NCI-H2081 (cell line): ENCODE measurements at places on chromosomes 16 and 17.

- DNase-seq: no peak
Observed at GRCh38 chr16:3022208-3022683, 1.5 kb downstream of the HCFC1R1 start.

DNA sequence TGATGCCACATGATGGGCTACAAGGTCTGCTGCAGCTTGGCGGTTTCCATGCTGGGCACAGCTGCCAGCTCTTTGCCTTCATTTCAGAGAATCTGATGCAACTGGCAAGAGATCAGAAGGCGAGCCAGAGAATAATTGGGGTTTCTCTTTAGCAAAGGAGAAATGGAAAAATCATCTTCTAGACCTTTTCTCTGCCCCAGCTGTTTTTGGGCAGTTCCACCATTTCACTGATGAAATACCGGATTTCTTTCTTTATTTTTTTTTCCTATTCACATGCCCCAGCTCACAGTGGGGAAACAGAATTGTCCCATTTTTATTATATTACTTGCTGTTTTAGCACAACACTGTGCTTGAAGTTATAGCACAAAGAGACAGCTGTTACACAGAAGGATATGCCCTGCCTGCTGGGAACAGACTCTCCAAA is 439.3 kb upstream of the GOT2 start:
- no peak for DNase-seq

DNA sequence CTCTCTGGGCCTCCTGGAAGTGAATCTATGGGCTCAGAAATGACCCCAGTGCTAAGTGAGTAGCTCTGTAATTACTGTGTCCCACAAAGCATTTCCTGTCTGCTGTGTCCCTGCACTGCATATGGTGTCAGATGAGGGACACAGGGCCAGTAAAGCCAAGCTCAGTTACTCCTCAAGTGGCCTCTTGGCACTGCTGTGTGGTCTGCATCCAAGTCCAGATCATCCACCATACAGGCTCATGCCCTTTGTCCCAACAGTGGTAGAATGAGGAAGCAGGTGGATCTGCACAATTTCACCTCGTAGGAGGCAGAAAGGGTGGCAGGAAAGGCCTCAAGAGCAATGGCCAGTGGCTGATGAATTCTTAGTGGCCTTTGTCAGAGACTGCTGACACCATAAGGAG is 146.8 kb downstream of the SOX9 start:
- DNase-seq: peak; percentile 39

GRCh38 chr17:17783116-17783824 is 53.5 kb downstream of the SREBF1 start:
- peak; percentile 84 for DNase-seq

- DNase-seq: no peak
Observed at GRCh38 chr16:49696414-49697101, 159.4 kb downstream of the ZNF423 start.

- DNase-seq: peak; percentile 45
Observed at GRCh38 chr17:73588891-73589290, 55.4 kb downstream of the SDK2 start.

- DNase-seq: peak; percentile 63
Observed at GRCh38 chr16:3089717-3090592, 9.1 kb downstream of the ZSCAN10 start.

- DNase-seq: no peak
Observed at GRCh38 chr16:16909126-16909525, 530.2 kb downstream of the NPIPA7 start.

DNA sequence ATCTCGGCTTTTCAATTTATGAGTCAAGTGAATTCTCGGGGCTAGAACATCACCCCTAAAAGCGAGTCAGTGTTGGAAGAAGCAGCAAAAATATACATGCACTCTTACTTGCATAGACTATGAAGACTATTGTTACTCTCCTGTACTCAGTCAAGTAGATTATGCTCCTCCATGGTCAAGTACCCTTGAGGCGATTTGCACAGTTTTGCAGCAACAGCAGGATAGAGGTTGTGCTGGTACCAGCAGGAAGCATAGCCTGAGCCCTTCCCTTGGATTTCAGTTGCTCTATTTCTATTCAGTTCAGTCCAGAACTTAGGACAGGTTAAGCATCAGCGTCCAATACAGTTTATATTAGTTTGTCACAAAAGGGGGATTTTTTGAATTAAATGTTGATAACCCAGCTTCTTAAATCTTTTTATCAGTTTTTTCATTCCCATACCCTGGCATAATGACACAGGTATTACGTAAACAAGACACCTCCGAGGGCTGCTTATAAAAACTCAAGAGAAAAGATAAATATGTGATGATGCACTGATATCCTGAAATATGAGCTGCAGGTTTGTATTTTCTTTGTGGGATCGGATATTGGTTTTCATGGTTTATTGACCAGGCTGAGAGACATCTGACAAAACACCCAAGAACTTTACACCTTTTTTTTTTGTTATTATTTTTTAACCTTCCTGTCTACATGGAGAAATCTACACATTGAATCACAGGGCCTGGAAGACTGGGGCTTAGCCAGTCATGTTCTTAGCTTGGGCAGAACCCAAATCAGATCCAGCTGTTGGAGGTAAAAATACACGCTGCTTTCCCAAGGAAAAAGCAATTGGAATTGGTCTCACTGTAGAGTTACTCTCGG is 144.1 kb downstream of the PITPNC1 start:
- DNase-seq: no peak

- no peak for DNase-seq
Observed at GRCh38 chr17:77727037-77727615, 231.4 kb upstream of the TNRC6C start.

DNA sequence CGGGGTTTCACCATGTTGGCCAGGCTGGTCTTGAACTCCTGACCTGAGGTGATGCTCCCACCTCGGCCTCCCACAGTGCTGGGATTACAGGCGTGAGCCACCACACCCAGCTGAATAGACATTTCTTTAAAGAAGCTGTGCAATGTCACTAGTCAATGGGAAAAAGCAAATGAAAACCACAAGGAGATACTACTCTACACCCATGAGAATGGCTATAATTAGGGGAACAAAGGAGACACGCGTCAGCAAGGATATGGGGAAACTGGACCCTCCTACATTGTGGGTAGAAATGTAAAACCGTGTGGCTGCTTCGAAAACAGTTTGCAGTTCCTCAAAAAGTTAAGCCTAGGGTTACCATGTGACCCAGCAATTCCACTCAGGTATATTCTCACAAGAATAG is 103.4 kb downstream of the VPS53 start:
- DNase-seq: no peak

GRCh38 chr17:76715496-76715830 is 4.7 kb upstream of the MXRA7 start:
- DNase-seq: no peak

GRCh38 chr16:57475711-57476339 is 10.5 kb downstream of the DOK4 start:
- DNase-seq: no peak

DNA sequence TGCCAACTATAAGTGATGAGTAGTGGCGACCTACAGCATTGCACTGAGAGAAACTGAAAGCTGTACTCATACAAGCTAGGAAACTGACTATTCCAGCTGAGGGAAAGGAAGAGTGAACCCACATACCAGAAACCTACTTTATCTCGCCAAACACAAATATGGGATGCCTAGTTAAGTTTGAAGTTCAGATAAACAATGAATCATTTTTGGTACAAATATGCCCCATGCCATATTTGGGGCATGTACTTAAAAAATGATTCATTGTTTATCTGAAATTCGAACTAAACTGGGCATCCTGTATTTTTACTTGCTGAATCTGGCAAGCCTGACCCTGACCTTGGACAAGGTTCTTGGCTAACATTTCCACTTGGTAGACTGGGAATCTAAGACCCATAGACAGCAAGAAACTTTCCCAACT is 527.8 kb upstream of the PSMD7 start:
- no peak for DNase-seq

GRCh38 chr17:45441526-45442310 is 9.0 kb upstream of the ARHGAP27 start:
- no peak for DNase-seq

- no peak for DNase-seq
Observed at GRCh38 chr17:74369221-74369620, 1.9 kb downstream of the GPR142 start.

- no peak for DNase-seq
Observed at GRCh38 chr16:66798161-66798560, 3.2 kb downstream of the TERB1 start.

DNA sequence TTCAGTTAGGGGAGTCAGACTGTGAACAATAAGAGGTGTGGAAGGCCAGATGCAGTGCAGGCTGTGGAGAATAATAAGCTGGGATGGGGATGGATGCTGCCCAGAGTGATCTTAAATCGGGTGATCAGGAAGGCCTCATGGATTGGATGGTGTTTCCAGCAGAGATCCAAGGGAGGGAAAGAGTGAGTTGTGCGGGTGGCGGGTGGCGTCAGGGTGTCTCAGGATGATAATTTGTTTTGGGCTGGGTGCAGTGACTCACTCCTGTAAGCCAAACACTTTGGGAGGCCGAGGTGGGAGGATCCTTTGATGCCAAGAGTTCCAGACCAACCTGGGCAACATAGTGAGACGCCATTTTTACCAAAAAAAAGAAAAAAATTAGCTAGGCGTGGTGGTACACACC is 7.9 kb downstream of the CLUAP1 start:
- no peak for DNase-seq

- DNase-seq: no peak
Observed at GRCh38 chr17:13851889-13852288, 217.4 kb upstream of the COX10 start.

DNA sequence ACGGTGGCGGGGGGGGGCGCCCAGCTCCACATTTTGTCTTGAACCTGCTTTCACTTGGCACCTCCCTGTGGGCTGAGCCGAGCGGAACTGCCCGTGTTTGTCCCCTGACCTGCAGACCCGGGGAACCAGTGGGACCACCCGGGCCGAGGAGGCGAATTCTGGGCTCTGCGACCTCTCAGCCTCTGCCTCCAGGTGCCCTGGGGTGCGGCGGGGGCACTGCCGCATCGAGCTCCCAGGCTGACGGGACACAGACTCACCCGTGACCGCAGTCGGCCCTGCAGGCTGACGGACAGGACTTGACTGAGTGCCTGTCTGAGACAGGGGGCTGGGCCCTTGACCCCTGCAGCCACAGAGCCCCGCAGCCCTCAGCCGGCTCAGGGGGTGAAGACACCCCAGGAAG is 11.1 kb upstream of the C1QTNF8 start:
- DNase-seq: no peak

- no peak for DNase-seq
Observed at GRCh38 chr16:30470170-30470512, 2.4 kb upstream of the ITGAL start.

- no peak for DNase-seq
Observed at GRCh38 chr17:1050246-1050995, 53.5 kb downstream of the TIMM22 start.

DNA sequence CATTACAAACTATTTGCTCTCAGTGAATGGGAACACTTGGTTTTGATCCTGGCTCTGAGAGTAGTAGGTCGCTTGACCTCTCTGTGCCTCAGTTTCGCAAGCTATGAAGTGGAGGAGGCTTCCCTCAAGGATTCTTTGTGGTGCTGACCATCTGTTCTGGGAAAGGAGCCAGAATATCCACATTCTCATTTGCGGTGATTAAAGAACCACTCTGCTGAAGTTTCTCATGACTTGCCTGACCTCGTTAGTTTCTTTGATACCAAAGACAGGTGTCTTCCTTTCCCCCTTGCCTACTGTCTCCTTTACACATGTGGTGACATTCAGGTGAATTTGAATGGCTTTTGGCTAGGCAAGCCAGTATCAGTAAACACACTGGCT is 116.0 kb downstream of the SNX29 start:
- DNase-seq: no peak

GRCh38 chr17:68461589-68461988 is 4.3 kb upstream of the WIPI1 start:
- DNase-seq: peak; percentile 55

DNA sequence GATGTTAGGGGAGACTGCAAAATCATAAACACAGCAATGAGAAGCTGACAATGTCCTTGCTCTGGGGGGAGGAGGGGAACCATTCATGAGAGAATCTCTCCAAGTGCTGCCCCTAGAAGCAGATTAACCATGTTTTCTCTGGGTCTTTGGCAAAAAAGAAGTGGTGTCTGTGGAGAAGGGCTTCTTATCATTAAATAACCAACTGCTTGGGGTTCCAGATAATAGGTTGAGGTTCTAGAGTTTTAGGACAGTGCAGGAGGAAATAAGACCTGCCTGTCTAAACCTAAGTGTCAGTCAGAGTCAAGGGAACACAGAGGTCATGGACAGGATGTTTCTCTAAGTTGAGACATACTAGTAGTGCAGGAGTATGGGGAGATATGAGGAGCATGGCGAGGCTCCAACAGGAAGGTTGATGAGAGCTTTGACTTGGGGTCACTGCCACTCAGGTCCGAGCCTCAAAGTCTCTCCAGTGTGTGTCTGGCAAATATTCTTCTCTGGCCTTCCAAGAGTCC is 5.1 kb upstream of the ANKS4B start:
- DNase-seq: no peak

DNA sequence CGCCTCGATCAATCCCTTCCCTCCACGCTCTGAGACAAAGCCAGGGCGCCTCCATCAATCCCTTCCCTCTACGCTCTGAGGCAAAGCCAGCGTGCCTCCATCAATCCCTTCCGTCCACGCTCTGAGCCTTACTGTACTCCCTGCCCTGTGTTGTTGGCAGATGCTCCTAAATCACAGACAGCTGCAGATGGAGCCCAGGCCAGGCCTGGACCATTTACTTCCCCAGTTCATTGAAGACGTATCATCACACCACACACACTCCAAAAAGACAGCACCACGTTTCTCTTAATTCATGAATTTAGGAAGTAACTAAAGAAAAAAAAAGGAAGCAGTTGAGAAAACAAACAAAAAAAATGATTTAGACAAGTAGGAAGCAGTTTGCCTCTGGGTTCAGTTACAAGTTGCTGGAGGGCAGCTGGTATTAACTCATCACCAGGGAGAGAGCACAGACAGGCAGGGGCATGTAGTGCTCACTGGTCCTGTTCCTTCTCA is 7.4 kb upstream of the CD300LD start:
- no peak for DNase-seq

DNA sequence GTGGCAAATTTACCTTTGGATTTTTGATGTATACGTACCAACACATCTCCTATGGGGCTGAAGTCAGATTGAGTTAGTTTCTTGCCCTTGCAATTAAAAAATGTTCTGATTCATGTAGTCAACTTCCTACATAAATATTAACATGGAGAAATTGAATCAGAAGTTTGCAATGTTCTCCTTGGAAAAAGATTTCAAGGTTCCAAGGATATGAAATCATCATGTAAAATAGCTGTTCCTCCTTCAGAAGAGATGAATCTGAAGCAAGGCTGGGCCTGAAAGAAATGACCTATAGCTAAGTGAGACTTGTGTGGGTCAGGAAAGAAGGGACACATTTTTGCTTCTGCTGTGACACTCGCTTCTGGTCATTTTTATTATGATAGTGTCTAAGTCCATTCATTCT is 131.7 kb downstream of the RGS9 start:
- DNase-seq: no peak

GRCh38 chr16:15434079-15434424 is 336 bp upstream of the BMERB1 start:
- DNase-seq: no peak
